ENCODE measurements at places on chromosomes 1 and 21.

DNA sequence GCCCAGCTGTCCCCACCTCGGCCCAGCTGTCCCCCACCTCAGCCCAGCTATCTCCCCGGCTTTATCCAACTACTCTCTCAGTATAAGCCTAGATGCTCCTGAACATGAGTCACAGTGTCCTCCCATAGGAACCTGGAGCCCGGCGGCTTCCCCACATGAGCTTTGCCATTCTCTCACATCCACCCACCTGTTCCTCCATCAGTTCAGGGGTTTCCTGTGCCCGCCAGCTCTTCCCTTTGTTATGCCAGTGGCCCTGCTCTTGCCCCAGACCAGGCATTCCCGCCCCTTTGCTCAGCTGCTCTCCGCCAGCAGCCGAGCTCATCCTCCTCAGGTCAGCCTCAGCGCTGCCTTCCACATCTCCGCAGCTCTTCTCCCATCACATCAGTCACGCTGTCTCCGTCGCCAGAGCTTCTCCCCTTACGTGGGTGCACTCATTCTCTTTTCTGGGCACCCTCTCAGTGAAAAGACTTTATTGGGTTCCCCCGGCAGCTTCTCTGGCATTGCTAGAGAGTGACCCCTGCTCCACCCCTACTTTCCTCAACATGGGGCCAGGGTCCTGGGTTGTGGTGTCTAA is 89.5 kb upstream of the CSF3R start:
- no peak for DNase-seq

DNA sequence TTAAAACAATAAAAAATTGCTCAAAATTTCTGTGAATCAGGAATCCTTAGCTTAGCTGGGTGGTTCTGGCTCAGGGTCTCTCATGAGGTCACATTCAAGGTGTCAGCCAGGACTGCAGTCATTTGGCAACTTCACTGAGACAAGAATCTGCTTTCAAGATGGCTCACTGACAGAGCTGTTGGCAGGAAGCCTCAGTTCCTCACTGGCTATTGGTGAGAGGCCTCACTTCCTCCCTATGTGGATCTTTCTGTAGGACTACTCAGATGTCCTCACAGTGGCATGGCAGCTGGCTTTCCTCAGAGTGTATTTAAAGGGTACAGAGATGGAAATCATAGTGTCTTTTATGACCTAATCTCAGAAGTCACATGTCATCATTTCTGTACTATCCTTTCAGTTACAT is 785.7 kb downstream of the ADGRL2 start:
- no peak for DNase-seq

DNA sequence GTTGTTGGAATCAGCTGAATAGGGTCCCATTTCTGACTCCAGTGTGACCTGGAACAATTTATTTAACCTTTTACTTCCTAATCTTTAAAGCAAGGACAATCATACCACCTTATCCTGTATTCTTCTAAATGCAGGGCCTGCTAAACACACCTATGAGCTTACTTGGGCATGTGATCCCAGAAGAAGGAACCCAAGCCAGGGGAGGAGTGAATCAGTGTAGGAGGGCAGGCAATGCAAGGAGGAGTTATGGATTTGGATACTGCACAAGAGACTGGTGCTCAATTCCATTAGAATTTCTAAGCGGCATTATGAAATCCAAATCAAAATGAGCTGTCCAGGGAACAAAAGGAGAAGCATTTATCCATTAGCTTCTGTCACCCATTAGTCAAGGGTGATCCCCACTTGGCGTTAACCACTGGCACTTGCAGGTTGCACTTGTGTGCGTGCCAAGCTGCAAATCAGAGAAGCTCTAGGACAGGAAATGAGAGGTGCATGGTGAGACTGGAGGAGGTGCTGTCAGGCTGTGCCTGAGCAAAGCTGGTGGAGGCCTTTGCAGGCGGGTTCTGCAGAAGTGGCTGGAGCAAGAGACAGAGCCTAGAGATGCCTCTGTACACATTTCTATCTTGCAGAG is 297.2 kb upstream of the PLXNA2 start:
- no peak for DNase-seq

- DNase-seq, result no peak
These were observed 34.4 kb upstream of the ARF1 start for GRCh38 chr1:228048120-228048519.

GRCh38 chr1:1989789-1990188 is 13.8 kb downstream of the CFAP74 start:
- DNase-seq, result no peak

GRCh38 chr1:11670747-11671146 is 6.7 kb downstream of the FBXO6 start:
- DNase-seq, result no peak

GRCh38 chr21:34927992-34928391 is 121.1 kb downstream of the RUNX1 start:
- no peak for DNase-seq

DNA sequence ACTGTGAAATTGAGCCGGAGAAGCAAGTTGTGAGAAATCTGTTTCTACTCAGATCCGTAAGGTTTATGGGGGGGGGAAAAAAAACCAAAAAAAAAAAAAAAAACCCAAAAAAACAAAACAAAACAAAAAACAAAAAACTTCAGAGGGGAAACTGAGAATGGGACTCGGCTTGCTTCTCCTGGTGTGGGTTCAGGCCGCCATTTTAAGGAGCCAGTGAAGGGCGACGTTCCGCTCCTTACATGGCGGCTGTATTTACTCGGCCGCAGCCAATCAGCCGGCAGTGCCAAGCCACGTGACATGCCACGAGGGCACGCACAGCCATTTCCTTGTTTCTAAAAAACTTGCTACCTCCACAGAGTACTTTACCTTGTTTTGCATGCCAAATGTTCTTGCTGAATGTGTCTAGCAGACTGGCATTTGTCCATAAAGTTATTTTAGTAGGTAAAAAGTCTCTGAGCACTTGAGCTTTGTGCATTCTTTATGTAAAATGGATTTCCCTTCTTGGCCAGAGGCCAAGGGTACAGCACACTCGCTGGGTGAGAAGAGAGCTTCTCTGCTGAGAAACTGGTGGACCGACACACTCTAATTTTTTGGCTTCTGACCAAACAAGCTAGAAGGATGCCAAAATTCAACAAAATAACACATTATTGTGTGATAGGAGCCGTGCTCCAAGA is 101.8 kb downstream of the NFIA start:
- peak; percentile 78 for DNase-seq

DNA sequence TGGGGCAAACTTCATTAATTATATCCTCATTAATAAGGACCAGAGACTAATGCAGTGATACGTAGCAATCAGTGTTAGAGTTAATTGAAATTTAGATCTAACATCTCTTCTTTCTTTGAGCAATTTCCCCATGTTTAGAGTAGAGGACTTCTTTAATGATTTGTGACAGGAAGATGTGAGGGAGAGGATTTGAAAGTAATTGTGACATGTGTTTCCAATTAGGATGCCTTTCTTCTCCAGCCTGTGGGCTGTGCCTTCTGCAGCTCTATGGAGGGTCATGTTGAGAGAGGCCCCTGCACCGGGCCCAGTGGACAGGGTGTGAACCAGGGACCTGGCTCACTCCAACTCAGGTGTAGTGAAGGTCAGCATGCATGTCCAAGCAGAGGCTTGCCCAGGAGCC is 103.0 kb downstream of the GREM2 start:
- no peak for DNase-seq

DNA sequence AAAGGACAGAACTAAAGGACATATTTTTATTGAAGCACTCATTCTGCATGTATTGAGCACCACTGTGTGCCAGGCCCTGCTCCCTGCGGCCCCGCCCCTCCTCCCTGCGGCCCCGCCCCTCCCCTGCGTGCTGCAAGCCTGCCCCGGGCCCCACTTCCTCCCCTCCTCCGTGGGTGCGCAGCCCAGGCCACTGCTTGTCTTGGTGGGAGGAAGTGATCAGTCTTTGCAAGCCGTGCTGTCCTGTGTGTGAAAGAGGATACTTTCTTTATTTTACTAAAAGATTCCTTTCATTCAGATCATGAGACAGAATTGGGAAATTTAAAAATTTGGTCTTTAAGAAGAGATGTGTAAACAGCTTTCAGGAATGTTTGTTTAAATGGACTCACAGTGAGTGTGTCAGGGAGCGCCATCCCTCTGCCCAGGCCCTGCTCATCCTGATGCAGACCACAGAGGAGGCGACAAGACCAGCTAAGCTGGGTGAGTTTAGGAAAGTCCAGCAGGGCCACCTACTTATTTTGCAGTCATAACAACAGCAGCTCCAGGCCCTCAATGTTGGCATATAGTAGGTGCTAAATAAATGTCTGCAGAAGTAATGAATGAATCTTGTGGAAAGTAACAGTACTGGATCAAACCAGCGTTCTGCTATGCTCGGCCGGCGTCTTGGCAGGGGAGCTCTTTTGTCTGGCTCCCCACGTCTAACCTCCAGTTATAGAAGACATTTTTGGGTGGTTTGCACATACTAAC is 88.3 kb upstream of the SELENON start:
- DNase-seq, result peak; percentile 61

DNA sequence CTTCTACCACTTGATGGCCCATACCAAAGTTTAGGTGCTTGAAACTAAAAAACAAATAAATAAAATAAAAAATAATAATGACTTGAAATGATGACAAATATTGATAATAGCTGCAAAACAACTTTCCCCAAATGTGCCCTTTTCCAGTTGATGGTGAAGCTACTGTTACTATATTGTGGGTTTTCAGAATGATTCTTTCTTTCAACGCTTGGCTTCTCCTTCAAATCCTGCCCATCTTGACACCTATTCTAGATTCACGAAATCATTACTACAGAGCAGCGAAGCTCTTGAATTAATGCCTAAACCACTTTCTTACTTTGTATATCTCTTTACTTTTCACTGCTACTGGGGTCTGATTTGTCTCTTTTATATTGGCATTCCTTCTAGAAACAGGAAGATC is 9.2 kb upstream of the C1orf141 start:
- no peak for DNase-seq

- DNase-seq, result peak; percentile 87
These were observed 9.0 kb downstream of the SLC9A1 start for GRCh38 chr1:27145934-27146354.

GRCh38 chr1:26234644-26235370 is 807 bp downstream of the CEP85 start:
- DNase-seq, result no peak

- DNase-seq, result no peak
These were observed 27.7 kb downstream of the VASH2 start for GRCh38 chr1:212977781-212978645.

GRCh38 chr1:193131266-193131860 is 9.5 kb downstream of the CDC73 start:
- DNase-seq, result no peak

DNA sequence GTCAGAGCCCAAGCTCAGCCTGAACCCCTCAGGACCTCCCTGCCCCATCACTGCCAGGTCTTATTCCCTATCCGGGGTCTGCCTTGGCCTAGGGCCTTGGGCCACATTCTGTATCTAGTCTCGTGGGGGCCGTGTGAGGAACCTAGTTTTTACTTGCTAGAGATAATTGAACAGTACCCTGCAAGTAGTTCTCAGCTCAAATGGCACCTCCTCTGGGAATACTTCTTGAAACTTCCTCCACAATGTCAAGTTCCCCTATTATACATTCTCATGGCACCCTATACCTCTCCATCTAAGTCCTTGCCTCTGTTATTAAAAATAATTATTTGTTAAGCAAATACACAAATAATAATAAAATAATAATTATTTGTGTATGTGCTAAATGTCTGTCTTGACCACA is 32.9 kb upstream of the CSF1 start:
- DNase-seq, result no peak

GRCh38 chr1:173507205-173507846 is 30.2 kb downstream of the PRDX6 start:
- peak; percentile 52 for DNase-seq

DNA sequence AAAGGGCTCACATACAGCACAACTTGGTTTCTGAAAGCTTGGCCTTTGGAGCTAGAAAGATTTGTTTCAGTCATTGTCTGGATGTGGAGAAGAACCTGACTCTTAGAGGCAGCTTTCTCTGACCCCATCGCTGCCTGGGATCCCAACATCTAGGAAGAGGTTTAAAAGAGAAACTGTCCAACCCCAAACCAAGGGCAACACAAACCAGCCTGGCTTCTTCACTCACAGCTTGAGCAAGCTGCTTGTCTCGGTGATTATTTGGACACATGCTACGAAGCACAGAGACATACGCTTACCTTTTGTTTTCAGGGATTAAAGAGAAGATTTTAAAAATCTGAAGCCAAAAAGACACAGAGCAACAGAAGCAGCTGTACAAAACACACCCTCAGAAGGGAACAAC is 109.8 kb downstream of the ETS2 start:
- no peak for DNase-seq

DNA sequence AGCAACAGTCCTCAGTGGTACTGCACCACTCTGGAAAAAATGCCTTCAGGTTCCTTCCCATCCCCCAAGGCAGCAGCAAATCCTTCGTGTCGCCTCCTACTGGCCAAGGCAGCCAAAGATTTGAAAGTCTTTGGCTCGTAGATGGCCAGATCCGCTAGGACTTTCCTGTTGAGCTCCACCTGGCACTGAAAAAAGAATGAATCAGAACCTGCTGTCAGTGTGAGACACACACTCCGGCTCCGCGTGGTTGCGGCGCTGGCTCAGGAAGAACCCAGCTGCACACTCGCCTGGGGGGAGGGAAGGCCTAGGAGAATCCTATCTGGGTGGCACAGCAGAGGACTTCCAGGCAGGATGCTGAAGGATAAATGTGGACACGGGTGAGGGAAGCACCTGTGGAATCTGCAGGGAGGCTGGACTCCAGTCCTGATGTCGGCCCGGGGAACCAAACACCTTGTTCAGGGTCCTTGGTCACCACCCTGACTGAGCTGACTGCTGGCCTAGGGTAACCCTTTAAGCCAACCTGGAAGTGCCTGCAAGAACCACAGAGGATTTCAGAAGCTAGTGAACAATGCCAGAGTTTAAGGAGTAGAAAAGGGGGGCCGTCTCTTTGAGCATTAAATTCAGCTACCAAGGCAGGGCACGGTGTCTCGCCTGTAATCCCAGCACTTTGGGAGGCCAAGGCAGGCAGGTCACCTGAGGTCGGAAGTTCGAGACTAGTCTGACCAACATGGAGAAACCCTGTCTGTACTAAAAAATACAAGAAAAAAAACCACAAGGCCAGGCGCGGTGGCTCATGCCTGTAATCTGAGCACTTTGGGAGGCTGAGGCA is 3.2 kb upstream of the CCNL2 start:
- DNase-seq, result peak; percentile 72

GRCh38 chr1:228460821-228461220 is 26.4 kb upstream of the RNF187 start:
- DNase-seq, result no peak

All from AG08396 (cell line).